Germinal center (tissue), 1 donor: ENCODE measurements at places on chromosomes 6 and 20.

GRCh38 chr6:165662749-165663376 is at the start of gene PDE10A:
TSS of gene PDE10A (minus strand) at chr6:165663241. CDS start at chr6:165662811, 430 bp downstream.
- no peak for DNase-seq

DNA sequence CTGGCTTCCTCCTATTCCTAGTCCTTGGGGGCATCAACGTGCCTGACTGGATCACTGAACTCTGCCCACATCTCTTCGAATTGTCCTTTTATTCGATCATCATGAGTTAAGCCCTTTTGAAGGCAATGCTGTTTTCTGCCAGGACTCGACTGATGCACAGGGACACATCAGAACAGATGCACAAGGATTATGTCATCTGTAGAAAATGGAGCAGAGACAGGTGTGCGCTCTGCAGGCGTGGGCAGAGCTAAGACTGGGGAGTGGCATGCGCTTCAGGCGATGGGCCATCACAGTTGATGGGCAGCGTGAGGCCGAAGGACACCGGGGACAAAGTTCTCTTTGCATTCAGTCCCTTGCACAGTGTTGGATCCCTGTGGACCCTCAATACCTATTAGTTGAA is 13.1 kb downstream of the GABRR1 start:
- DNase-seq: no peak

GRCh38 chr6:501891-502601 is 110.5 kb downstream of the IRF4 start:
- peak; percentile 47 for DNase-seq

DNA sequence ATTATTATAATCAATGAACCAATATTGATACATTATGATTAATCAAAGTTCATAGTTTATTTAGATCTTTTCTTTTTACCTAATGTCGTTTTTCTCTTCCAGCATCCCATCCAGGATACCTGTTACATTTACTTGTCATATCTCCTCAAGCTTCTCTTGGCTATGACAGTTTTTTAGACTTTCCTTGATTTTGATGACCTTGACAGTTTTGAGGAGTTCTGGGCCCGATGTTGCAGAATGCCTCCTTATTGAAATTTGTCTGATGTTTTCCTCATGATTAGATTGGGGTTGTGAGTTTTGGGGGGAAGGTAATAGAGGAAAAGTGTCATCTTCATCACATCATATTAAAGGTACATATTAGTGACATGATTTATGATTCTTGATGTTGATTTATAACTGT is 3.8 kb upstream of the SIRPD start:
- DNase-seq: no peak

DNA sequence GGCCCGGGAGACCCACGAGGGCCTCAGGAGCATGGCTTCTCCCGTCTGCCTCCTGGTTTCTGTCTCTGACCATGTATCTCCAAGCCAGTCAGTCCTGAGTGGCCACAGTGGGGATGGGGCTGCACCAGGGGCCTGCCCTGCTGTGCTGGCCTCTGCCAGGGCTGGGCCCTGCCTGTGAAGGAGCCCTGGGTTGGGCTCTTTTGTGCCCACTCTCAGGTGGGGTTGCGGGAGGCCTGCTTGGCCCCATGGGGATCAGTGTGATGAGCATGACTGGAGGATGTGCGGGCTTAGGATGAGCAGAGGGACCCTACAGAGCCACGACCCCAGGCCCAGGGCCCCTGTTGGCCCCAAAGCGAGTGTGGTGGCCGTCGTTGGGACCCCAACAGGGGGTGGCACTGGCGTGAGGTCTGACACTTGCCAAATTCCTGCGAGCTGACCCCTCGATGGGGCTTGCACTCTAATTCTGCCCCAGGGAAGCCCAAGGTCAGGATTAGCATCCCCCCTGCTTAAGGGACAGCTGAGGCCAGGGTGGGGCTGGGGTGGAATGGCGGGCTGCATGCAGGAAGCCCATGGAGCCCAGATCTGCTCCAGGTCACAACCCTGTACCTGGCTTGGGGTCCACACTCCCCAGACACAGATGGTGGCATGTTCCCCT is 90.0 kb upstream of the BHLHE23 start:
- no peak for DNase-seq

DNA sequence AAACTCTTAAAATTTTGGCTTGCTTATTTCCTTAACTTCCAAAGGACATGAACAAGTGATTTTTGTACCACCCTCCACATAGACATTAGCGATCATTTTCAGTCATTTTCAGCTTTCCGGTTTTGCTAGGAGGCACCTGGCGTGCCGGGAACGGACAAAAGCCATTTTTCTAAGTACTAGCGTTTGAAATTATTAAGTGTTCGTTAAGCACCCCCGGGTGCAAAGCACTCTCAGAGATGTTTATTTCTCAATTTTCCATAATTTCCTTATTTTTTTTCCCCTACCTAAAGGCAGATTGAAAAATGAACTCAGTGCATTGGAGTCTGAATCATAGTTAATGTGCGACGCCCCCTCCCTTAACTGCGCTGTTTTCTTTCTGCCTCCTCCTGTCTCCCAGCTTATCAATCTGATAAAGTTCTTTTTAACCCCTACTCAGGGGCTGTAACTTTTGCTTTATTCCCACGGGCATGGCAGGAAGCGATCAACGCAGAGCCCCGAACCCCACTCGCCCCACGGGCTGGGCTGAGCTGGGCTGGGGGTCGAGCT is 58.2 kb downstream of the ZNF831 start:
- DNase-seq: no peak

DNA sequence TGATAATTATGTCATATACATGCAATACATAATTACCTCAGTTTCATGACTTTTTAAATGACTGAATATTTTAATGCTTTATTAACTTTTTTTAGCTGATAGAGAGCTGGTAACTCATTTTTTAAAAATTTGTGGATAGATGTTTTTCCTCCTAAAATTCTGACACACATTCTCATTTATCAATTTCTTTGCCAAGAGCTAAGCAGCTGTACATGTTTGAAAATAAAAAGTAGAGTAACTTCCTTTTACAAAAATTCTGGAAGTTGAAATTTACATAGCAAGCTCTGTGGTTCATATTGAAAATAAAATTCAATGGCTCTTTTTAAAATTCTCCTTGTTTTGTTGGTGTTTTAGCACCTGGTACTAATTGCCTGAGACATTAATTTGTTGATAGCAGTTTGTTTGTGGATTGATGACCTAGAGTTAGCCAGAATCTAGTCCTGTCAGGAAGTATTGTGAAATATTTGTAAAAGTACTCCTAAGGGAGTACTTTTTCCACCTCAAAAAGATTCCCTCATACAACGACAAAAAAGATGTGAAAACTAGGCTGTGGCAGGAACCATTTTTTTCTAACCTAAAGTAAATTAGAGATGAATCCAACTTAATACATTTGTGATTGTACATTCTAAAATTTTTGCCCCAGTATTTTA is 621.8 kb downstream of the BCKDHB start:
- no peak for DNase-seq

DNA sequence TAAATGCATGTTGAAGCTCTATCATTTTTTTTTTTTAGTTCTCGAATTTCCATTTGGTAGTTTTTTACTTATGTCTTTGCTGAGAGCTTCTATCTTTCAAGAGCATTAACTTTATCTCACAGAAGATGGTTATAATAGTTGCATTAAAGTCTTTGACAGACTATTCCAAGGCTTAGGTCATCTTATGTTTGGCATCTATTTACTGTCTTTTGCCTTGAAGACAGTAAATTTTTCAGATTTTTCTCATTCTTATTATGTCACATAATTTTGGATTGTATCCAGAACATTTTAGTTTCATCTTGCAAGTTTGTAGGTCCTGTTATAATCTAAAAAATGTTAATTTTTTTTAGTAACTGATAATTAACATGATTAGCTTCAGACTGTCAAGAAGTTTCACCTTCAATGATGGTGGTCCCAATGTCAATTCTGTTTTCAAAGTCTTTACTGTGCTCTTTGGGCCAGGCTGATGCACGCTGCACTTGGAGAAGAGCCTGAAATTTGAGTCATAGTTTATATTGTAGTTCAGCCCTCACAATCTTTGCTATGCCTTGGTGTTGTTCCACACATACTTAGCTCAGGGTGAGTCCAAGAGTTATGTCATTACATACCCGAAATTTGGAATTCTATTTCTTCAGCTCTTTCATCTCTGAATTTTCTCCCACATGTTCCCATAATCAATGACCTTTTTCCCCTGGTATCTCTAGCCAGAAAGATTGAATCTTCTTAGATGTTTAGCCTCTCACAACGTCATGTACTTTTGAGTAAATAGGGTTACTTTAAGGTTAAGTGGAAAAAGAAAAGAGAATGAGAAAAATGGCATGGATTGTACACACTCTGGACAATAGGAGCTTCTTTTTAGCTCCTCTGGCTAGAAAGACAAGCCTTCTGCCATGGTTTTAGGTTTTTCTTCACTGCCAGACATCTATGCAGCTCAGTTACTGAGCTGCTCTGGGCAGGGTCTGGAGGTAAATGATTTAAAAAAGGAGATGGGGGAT is 110.3 kb upstream of the BTBD3 start:
- no peak for DNase-seq

DNA sequence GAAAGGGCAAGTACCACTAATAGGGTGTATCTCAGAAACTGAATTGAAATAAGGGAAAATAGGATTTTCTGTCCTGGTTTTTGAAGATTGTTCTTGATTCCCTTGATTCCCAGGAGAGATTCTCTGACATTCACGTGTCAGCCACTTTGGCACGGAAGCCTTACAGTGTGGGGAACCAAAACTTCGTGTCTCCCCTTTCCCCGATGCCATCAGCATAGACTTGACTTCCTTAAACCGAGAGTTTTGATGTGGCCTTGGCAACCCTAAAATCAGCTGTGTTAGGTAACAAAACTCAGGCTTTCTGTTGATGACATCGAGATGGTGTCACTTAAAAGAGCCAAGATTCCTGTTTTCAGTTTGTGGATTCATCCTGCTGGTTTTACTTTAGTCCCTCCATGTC is 7.5 kb downstream of the HMGN4 start:
- DNase-seq: no peak

DNA sequence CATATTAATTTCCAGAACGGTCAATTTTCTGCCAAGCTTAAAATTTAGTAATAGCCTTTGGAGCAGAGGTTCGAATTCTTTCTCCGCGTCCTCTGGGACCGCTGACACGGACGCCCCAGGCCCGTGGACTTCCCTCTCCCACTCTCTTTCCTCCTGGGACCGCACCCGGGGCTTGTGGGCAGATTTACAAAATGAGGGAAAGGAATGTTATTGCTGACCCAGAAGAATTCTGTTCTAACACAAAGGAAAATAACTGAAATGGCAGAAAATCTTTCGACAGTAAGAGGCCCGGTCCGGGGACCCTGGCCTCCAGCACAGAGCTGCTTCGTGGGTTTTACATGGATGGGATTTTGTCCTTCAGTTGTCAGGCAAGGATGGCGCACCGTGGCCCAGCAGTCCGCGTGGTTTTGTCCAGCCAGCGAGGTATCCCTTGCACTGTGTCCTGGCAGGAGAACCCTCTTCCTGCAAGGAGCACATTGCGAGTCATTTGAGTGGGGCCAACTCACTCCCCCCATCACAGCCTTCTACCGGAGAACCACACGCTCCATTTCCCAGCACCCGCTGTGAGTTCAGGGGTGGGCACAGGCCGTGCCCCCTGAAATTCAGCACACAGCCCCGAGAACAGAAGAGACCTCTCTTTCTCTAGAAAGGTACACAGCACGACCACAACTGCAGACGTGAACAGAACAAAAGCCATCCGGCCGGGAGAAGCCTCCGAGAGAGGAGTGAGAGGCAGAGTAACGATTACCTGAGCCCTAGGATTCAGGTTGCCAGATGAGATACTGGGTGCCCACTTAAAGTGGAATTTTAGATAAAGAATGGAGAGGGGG is 106.0 kb upstream of the AFDN start:
- DNase-seq: no peak

- DNase-seq: peak; percentile 71
Observed at GRCh38 chr6:37007340-37008043, 2.0 kb downstream of the FGD2 start.

DNA sequence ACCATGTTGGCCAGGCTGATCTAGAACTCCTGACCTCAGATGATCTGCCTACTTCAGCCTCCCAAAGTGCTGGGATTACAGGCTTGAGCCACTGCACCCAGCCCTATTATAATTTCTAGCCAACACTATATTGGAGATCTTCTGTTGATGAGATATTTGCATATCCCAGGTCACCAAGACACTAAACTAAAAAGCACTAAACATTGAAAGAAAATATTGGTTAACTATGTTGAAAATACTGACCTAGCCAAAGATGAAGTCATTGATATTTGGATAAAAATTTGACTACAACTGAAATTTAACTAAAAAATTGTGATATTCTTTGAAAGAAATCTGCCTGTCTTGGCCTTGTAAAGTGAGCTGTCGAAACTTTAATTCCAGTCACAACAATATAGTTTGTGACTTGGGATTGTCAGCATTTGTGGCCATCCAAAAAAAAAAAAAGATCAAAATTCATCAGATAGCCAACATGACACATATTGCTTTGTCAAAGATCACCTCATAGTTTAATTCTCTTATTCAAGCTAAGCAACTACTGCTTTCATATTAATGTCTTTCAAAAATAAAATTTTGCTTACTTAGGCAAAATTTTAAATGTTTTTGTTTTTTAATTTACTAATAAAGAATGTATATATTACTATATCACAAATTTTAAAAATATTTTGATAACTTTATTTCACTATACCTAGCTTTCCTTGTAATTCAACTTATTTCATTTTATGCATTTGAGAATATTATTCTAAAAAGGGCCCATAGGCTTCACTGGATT is 6.3 kb upstream of the NT5E start:
- DNase-seq: no peak

GRCh38 chr6:21003780-21004541 is 469.7 kb downstream of the CDKAL1 start:
- peak; percentile 16 for DNase-seq

DNA sequence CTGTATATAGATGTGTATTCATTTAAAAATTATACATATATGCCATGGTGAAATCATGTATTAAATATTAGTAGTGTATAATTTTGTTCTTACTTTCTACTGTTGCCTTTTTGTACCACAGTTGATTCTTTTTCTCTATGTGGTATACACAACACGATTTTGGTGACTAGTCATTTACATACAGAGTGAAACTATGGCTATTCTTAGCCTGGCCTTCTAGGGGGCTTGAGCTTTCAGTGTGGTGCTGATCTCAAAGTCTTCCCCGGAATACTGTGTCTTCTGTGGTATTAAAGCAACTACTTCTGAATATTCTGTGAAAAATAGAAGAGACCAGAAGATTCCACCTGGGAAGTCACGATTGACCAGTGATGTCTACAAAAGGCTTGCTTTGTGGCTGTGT is 301.9 kb downstream of the UTRN start:
- DNase-seq: no peak

DNA sequence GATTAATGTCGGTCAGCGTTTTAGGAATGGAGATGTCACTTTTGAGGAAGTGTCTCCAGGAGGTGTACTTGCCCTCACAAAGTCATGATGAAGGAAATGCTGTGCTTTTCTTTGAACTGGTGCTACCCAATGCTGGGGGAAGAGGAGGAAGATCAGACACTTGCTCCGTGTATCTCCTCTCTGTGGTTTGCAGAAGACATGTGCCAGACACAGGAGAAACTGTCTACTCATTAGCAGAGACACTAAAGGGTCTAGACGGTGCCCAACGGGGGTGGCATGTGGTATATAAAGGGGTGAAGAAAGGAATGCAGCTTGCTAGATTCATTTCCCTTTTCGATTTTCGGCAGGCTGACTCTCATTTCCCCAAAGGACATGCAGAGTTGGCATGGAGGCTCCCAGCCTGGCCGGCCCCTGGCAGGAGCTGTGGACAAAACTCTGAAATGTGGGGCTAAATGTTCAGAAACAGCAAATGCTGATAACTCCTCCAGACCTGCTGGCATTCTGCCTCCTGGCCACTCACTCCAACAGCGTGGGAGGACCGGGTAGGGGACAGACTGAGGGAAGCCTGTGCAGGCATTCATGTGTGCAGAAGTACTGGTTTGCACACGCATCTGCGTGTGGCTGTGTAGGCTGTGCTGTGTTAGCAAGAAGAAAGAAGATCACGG is 59.6 kb upstream of the QKI start:
- peak; percentile 45 for DNase-seq

GRCh38 chr20:35000311-35000921 is 44.7 kb downstream of the MYH7B start:
- peak; percentile 77 for DNase-seq
